ENCODE measurements at places on chromosomes 12 and 14.

DNA sequence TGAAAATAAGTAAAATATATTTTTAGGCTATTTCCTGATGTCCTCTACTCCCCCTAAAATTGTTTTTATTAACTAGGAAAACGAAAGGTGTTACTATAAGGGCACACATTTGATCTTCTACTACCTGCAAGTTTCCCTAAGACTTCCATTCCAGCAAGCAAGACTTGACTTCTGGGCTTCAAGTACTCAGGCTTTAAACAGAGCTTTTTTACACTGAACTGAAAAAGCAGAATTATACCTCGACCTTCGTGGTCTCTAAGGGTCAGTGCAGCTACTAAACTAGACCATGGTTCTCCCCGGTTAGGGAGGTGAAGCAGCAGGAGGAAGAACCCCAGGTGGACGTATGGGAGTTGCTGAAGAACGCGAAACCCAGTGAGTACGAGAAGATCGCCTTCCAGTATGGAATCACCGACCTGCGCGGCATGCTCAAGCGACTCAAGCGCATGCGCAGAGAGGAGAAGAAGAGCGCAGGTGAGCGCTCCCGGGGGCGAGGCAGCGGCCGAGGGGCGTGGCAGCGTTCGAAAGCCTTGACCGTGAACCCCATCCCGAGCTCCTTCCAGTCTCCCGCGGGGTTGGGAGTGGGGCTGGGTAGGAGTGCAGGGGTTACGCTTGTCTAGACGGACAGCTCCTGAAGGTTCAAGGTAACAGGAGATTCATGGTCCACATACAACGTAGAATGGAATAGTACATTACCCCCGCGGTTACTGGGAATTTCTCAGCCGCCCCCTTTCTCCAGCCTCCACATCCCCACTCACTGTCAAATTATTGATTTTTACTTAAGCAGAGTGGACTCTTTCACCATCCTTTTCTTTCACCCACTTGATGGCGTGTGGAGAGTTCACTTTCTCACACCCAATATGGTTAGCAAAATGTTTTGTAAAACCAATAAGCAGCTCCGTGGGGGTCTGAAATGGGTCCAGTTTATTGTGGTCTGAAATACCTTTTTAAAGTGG is 47.6 kb downstream of the MYBPC1 start:
- DNase-seq: no peak

GRCh38 chr14:31419967-31420318 is 407 bp downstream of the HEATR5A start:
- DNase-seq: no peak

DNA sequence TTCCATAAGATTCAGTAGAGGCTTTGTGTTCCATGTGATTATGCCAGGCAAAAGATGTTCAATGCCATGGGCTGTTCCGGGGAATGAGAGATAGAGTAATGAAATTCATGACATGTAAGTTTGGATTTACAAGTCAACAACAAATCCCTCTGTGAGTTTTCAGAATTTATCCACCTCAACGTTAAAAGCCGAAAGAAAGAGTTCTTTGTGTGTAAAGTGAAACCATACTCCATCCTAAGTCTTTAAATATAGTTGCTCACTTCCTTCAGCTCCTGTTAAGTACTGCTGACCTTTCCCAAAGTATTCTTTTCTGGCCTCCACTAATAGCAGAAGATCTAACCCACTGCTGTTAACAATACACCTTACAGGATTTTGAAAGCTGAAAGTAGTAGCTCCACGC is 190.0 kb downstream of the TMX1 start:
- no peak for DNase-seq

DNA sequence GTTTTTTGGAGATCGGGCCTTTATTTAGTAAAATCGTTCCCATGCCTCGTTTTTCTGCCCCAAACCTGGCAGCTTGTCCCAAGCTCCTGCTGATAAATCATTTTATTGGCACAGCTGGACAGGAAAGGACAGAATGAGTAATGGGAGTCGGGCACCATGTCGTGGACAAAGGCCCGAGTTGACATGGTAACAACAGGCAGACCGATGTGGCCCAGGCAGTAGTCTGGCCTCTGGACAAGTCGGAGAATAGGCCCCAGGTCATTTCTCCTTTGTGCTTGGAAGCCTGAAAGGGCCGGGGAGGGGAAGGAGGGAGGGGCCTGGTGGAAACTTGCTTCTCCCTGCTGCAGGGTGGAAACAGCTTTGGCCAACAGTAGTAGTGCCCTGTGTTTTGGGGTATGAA is 234.9 kb downstream of the SUDS3 start:
- no peak for DNase-seq

GRCh38 chr12:7096006-7096932 is 4.0 kb upstream of the C1R start:
- no peak for DNase-seq

DNA sequence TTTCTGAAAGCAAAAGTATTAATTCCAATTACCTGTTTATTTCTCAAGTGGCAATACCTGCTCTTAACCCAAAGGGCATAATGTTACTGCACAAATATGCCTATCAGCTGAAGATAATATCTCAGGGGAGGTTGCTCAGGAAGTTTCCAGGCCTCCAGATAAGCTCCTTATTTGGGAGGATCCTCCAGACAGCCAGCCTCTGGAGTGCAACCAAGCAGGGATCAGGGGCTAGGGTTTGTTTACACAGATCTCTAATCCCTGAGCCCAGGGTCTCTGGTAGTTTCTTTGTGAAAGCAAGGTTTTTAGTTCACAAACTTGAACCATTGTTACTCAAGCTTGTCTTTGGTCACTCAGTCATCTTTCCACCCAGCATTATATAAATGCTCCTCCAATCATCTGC is 124.4 kb downstream of the SLC38A4 start:
- no peak for DNase-seq

- no peak for DNase-seq
Observed at GRCh38 chr14:89406941-89407340, 10.1 kb downstream of the FOXN3 start.

DNA sequence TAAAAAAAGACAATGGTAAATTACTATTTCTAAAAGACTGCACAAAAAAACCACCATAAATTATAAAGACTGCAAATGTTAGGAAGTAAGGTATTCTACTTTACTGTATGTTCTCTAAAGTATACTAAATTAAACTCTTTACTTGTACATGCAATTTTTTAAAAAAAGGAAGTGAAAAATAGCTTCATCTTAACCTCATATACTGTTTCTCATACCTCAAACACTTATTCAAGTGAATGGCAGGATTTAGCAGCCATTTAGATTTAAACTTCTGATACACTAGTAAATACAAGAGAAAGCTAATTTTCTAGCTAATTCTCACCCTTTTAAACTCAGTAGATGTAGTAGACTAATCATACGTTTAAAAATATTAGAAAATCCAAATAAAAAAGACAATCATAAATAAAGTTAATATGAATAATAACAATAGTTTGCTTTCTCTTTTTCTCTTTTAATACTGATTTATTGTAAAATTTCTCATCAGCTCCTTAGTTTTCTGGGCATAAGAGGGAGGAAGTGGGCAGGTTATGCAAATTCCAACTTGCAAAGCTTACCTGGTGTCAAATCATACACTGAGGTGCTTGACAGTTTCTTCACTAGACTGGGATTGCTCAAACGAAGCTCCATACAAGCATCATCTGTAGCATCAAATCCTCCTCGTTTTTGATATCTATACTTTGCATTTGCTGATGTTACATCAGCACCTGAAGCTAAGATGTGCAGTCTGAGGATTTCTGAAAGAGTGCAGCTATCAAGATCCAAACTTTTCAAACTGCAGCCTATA is 71.0 kb upstream of the CFL2 start:
- DNase-seq: no peak

DNA sequence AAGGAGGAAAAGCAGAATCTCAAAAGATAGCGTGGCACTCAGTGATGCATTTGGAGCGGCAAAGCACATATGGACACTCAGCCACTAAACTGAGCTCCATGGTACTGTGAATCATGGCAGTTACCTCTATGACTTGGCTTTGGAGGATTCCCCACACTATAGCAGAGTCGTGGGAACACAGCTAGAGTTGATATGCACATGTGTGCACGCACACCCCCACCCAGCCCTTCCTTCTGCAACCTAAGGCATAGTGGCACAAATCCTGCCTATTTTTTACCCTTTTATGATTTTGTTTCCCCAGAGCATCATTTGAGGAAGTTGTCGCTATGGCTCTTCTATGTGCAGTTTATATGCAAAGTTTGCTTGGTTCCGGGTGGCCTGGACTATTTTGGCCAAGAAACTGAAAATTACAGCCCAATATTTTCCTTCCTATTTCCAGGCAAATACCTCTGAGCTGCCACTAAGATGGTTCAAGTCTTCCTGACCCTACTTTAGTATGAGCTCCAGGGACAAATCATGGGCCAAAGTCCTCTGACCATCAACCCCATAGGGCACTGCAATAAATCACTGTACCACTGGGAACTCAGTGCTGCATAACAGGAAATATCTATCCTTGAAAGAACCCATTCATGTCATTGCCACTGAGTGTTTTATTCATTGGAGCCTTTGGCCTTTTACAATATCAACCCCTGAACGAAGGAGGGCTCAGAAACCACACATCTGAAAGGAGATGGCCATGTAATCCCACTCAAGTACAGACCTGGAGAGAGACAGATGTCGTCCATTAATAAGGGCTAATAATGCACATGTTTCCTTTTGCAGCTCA is 177.5 kb downstream of the EGLN3 start:
- DNase-seq: no peak

- DNase-seq: no peak
Observed at GRCh38 chr14:99595034-99595433, 9.0 kb downstream of the CCDC85C start.

Measured in hematopoietic multipotent progenitor cell treated with erythropoietin and hydrocortisone succinate and interleukin-3 and kit ligand, for 15 days (in vitro differentiated cells).